ENCODE measurements at places on chromosomes 1 and 21.

GRCh38 chr1:17688217-17688810, 66.8 kb upstream of the ACTL8 start:
- no peak for DNase-seq

DNA sequence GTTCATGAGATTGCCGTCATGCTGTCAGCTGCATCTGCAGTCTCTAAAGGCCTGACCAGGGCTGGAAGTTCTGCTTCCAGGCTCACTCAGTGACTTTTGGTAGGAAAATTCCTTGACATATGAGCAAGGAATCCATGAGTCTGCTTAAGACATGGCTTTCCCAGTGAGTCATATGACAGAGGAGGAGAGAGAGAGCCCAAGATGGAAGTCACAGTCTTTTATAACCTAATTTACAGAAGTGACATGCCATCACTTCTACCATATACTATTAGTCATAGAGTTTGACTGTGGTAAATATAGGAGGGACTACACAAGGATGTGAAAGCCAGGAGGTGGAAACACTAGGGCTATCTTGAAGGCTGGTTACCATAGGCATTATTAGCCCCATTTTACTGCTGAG, 115.2 kb downstream of the ROR1 start:
- peak; percentile 87 for DNase-seq

DNA sequence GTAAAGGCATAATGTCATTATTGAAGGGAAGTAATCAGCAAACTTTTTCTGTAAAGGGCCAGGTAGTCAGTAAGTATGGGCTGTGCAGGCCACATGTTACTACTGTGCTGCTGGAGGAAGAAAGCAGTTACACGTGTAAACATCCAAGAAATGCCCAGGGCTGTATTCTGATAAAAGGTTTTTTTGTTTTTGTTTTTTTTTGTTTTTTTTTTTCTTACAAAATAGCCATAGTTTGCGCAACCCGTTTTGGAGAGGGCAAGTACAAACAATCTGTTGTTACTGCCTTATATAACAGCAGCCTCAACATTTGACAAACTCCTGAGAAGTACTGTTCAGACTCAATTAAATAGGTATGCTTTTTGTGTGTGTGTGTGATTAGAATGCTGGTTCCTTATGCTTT, 26.7 kb upstream of the MTMR11 start:
- DNase-seq: no peak

DNA sequence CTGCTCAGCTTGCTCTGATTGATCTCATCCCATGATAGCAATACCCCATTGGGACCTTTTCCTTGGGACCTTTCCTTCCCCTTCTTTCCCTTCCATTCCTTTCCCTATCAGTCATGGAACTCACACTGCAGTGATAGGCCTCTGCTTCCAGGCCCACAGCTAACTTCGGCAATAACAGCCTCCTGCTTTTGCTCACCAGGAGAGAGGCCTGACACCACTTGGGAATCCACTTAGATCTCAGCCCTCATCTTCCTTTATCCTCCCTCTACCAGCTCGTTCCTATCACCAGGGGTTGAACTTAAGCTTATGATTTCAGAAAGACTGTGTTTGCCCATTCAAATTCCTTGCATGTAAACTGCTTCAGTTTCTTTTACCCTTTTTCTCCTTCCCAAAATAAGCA, 11.0 kb upstream of the TIPRL start:
- no peak for DNase-seq

DNA sequence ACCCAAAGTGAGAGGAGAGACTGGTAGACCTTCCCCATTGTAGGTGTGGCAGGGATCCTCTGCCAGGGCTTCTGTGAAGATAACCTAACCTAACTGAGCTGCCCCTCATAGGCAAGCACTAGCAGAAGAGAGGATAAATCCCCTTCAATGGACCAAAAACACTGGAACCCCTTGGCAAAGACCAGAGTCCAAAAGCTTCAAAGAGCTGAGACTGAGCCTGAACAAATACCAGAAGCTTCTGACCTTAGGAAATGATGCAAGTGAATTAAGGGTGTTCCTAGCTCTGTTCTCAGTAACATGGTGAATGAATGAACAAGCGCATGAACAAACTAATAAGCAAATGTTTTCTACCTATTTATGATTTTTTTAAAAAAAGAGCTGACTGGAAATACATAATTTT, 123.2 kb downstream of the RRAGC start:
- DNase-seq: no peak

- DNase-seq: peak; percentile 70
These were observed 2.8 kb upstream of the EFHD2 start for GRCh38 chr1:15406614-15407559.

DNA sequence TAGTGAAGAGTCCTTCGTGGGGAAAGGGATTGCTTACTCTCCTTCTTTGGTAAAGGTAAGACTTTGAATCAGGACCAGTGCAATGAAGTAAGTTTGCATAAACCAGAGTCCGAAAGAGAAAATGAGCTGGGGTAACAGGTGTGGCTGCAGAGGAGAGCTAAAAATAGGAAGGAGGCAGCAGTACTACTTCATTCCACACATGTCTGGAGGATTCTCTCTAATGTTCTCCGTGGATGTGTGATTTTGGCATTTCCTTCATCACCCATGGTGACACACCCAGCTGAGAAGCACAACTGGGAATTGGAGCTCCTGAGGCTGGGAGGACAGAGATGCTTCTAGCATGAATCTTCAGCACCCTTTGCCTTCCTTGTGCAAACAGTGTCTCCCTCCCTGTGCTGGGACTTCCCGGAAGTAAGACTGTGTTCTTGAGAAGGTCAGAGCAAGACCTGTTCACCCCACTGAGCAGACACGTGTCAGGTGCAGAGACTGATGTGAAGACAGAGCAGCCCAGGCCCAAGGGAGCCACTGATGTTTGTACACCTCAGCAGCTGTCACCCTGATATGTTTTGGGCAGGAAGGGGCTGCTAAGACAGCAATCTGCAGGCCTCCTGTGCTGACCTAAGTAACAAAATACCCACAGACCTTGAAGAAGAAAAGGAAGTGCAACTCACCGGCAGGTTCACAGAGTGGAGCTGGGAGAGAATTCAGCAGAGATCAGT, 13.3 kb downstream of the FCRL1 start:
- DNase-seq: no peak

GRCh38 chr1:174818014-174818616, 181.6 kb upstream of the CACYBP start:
- no peak for DNase-seq

GRCh38 chr1:116950517-116951199, 40.9 kb downstream of the PTGFRN start:
- DNase-seq: no peak

DNA sequence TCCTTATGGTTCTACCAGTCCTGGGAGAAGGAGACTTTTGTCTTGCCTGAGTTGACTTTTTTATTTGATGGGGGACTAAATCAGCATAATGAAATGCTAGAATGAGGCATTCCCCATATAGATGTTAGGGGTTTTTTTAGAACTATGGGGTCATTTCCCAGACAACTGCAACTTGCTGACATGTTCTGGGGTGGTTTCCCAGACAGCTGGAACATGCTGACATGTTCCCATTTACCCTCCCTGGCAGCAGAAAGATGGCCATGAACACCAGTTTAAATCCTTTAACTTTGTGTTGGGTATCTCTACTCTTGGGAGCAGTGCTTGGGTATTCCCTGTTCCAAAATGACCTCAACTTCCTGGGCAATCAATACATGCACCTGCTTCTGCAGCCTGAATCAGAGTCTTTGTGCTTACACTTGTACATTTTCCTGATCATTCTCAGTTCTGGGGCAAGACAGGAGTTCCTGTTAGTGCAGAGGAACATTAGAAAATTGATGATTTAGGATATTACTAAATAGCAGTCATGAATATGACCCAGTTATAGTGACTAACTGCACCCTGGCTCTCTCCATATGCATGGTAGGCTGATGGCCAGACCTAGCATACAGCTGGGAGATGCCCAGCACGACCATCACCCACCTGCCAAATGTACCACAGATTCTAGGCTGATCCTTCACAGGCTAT, 75.4 kb upstream of the CD5L start:
- DNase-seq: no peak

- no peak for DNase-seq
These were observed 51.0 kb downstream of the PSMG1 start for GRCh38 chr21:39132248-39132647.

GRCh38 chr1:230076121-230076520, 9.1 kb downstream of the GALNT2 start:
- no peak for DNase-seq

- DNase-seq: no peak
These were observed 26.1 kb upstream of the MTMR11 start for GRCh38 chr1:149962736-149963135.

DNA sequence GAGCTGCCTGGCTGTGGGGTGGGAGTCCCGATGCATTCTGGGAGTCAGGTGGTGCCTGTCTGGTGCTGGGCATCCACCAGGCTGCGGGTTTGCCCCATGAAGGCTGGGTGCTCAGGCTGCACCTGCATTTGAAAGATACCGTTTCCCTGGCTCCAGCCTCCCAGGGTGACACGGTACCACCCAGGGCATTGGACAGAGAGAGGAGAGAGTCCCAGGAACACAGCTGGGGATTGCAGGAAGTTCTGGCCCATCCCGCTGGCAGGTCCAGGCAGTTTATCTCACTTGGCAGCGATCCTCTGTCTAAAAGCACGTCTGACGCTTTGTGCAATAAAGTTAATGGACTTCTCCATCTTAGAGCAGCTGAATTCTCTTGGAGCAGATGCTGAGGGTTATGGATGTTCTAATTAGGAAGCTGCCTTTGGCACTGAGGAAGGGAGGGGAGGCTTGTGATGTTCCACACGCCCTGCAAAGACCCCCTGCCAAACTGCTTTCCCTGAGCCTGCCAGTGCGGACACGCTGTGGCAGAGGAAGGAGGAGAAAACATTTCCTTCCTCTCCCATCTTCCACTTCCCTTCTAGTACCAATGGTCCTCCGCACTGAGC, 246.9 kb downstream of the GRIK3 start:
- no peak for DNase-seq

- DNase-seq: no peak
These were observed 7.5 kb upstream of the FOXO6 start for GRCh38 chr1:41353744-41354143.

GRCh38 chr1:78651241-78651640, 1.6 kb downstream of the IFI44 start:
- DNase-seq: peak; percentile 38

- DNase-seq: no peak
These were observed 1.3 kb upstream of the PDE4B start for GRCh38 chr1:65791396-65791795.

DNA sequence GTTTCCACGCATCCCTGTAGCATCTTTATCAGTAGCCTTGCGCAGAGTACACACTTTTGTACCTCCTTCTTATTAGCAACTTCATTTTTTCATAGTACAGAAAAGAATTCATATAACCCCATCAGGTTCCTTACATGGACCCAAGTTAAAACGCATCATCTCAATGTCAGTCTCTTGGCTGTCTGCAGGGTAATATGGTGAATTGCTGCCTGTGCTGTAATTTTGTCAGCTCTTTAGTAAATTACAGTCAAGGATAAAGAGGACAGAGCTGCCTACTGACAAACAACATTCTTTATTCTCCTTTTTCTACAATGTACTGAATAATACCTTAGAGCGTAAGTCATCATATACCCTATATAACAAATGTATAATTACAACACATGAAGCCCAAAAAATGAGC, 222.5 kb downstream of the MRPL39 start:
- no peak for DNase-seq

DNA sequence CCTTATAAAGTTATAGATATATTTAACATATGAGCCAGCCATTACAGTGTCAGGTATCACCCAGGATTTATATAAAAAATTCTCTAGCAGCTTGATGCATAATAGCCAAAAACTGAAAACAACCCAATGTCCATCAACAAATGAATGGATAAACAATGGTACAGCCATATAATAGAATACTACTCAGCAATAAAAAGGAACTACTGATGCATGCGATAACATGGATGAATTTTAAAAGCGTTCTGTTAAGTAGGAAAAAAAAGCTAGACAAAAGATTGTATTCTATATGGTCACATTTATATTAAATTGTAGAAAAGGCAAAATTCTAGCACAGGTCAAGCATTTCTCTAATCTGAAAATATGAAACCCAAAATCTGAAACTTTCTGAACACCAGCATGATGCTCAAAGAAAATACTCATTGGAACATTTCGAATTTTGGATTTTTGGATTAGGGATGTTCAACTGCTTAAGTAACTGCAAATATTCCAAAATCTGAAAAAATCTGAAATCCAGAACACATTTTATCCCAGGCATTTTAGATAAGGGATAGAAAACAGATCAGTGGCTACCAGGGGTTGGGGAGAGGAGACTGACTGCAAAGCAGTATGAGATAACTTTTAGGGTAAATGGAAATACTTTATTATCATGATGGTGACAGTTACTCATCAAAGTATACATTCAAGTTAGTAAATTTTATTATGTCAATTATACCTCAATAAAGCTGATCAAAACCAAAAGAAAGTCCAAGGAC, 22.0 kb downstream of the SLC16A1 start:
- DNase-seq: no peak

- peak; percentile 76 for DNase-seq
These were observed 7.2 kb downstream of the CNIH3 start for GRCh38 chr1:224623310-224623714.

DNA sequence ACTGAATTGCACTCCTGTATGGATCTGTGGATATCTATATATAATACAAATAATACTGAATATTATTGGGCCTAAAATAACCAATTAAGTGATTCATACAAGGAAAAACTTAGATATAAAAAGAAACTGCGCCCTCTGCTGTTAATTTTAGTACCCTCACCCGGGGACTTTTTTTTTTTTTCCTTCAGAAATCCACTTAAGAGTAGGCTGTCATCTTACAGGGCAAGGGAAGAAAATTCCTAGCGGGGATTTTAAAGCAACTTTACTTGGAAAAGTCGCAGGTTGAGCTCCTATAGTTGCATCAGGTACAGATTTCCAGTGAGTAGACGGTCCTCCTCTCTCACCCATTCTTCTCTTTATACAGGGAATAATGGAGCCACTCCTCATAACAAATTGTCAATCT, 1.3 kb downstream of the NTNG1 start:
- DNase-seq: peak; percentile 62

DNA sequence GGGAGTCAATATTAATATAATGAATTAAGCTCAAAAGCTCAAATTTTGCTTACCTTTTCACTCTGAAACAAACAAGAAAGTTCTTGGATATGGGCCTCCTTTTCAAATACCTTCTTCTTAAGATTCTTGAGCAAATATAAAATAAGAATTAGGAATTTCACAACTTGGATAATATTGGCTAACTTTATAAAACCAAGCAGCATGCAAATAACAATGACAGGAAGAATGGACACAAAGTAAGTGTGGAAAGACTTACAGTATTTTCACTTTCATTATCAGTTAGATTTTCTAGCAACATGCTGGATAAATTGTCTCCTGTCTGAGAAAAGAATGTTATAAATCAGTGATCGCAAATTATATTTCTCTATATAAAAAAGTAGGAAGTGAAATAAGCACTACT, 13.2 kb downstream of the ODF2L start:
- no peak for DNase-seq

- no peak for DNase-seq
These were observed 13.0 kb downstream of the FAM229A start for GRCh38 chr1:32349211-32349708.

Measured in fibroblast of skin of back (primary cell).